HEK293T (cell line): ENCODE measurements at places on chromosomes 1 and 21.

DNA sequence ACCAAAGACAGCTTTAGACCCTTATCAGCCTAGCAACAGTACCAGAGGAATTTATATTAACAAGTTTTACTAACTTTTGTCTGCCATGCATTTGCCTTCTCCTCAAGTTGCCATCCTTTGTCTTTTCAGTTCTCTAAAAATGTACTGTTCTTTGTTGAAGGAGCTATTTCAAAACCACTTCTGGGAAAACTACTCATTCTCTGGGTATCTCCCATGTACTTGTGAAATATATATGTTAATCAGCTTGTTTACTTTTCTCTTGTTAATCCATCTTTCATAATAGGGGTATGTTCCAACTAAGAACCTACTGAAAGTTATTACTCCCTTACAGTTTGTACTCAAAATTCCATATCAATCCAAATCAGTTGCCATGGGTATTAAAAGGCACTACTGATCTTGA, 16.3 kb downstream of the DPYD start:
- no peak for DNase-seq

- peak; percentile 98 for DNase-seq
These were observed at the start of gene MAPKAPK2 for GRCh38 chr1:206684478-206685333. Gene MAPKAPK2 (plus strand): TSS chr1:206684905. CDS start chr1:206685230, 325 bp downstream.

GRCh38 chr21:45827881-45828579, 153.5 kb upstream of the COL6A1 start:
- no peak for DNase-seq

DNA sequence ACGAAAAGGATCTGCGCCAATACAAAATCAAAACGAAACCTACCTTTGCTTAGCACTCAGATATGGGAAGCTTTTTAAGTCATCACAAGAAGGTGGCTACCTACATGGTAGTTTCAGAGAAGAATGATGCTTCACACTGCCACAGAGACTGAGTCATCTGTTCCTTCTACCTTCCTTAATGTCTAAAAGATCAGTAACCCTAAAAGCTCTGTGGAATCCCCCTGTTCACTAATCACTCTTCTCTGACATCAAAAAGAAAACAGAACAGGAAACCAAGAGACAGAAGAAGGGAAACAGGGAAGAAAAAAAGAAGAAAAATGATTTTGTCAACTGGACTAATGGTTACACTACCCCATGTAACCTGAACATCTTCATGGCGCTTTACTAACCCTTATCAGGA, 177.2 kb downstream of the SMYD3 start:
- DNase-seq = no peak

DNA sequence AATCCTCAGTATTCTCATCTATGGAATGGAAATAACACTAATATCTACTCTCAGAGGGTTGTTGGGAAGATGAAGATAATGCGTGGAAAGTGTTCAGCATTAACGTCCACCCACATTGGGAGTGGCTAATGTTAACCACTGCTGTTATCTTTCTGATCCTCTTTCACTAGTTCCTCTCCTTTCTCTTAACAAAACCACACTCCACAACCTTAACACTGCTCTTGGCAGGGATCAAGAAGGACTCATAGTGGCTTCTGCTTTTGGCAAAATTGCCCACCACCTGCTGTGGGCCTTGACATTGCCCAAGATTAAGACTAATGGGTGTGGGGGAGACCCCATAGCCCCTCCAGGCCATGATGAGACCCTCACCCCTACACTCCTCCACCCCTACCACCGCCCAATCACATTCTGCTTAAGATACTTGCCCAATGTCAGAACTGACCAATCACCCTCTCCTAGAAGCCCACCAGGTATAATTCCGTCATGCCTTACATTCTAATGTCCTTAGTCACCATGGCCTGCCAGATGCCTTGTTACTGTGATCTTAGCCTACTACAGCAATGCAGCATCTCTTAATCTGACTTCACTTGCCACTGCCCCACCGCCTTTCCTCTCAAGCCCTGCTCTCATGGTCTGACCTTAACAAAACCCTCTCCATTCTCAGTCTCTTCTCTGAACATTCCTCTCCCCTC, 27.1 kb downstream of the DHCR24 start:
- DNase-seq = no peak

DNA sequence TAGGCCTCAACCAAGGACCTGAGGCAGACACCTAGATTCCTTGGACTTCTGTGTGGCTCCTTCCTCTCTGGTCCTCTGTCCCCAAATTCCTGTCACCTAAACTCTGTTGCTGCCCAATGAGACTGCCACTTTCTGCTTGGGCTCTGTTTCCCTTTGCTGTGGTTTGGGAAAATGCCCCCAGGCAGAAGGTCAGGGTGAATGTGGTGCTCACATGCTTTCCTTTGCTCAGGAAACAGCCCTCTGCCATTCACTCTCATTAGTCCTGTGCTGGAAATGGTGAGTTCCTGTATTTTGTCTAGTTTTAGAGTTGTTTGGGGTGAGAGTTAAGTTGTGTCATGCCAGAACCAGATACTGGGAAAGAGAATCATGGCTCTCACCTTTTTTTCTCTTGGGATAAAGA, 22.7 kb upstream of the SHE start:
- no peak for DNase-seq

- DNase-seq = no peak
These were observed 35.3 kb upstream of the NEK2 start for GRCh38 chr1:211710566-211711314.

- DNase-seq = no peak
These were observed 4.8 kb upstream of the ZNF687 start for GRCh38 chr1:151277249-151277648.

GRCh38 chr21:35256468-35256988, 207.4 kb upstream of the RUNX1 start:
- peak; percentile 48 for DNase-seq

- no peak for DNase-seq
These were observed 97.9 kb upstream of the RGS1 start for GRCh38 chr1:192477630-192478029.

DNA sequence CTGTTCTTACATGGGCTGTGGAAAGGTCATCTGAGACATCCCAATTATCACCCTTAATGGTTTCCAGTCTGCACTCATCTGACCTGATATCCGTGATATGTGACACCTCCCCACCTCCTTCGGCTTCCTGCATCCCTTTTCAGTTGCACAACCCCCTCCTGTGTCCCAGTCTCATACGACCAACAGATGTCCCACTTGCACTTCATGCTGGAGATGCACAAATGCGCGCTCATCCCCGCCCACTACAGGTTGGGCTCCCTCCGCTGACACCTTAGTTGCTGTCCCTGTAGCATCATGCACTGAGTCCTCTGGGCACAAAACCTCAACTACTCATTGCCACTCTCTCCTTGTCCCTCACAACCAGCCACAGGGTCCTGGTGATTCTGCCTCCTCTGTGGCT, 94.4 kb downstream of the MIS18A start:
- DNase-seq = no peak

GRCh38 chr1:31102501-31102950, 37.0 kb upstream of the PUM1 start:
- DNase-seq = peak; percentile 50

DNA sequence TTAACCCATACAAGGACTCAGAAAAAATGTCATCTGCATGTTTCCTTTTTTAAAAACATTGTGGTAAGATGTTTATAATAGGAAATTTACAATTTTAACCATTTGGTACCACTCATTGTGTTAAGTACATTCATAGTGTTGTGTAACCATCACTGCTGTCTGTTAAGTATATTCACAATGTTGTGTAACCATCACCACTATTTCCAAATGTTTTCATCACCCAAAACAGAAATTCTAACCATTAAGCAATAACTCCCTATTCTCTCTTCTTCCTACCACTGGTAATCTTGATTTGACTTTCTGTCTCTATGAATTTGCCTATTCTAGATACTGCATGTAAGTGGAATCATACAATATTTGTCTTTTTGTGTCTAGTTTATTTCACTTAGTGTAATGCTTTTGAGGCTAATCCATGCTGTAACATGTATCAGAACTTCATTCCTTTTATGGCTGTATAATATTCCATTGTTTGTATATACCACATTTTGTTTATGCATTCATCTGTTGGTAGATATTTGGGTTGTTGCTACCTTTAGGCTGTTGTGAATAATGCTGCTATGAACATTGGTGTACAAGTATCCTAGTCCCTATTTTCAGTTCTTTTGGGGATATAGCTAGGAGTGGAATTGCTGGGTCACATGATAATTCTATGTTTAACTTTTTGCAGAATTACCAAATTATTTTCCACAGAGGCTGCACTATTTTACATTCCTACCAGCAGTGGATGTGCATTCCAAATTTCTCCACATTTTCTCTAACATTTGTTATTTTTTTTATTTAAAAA, 14.1 kb downstream of the HIPK1 start:
- no peak for DNase-seq

DNA sequence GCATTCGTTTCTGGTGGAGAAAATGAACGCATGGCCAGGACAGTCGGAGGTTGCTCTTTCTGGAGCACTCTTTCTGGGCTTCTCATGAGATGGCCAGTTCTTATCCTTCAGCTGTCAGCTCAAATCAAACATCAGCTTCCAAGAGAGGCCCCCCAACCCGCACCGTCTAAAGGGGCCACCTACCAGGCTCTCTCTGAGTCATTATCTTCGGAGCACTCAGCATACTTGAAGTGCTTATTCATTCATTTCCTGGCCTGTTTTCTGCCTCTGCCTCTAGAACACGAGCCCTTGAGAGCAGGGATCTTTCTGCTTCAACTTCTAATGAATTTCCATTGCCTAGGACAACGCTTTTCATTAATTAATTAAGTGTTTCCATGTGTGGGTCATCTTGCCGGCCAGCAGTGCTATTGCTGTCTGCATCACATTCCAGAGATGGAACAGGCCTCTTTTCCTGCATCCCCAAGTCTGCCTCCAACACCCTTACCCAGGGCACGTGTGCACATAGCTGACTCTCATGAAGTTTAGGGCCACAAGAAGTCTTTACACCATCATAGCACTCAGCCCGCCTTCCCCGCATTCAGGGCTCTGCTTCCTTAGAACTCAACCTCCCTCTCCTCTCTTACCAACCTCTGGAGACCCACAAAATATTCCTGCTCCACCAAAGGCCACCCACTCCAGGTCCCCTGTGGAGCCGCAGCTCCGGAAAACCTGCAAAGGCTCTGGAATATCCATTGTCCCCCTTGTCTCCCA, 52.1 kb upstream of the LAPTM5 start:
- no peak for DNase-seq

- DNase-seq = no peak
These were observed 357.9 kb upstream of the DUSP10 start for GRCh38 chr1:222099746-222100145.

- no peak for DNase-seq
These were observed 185.1 kb downstream of the TM2D1 start for GRCh38 chr1:61539720-61540462.

DNA sequence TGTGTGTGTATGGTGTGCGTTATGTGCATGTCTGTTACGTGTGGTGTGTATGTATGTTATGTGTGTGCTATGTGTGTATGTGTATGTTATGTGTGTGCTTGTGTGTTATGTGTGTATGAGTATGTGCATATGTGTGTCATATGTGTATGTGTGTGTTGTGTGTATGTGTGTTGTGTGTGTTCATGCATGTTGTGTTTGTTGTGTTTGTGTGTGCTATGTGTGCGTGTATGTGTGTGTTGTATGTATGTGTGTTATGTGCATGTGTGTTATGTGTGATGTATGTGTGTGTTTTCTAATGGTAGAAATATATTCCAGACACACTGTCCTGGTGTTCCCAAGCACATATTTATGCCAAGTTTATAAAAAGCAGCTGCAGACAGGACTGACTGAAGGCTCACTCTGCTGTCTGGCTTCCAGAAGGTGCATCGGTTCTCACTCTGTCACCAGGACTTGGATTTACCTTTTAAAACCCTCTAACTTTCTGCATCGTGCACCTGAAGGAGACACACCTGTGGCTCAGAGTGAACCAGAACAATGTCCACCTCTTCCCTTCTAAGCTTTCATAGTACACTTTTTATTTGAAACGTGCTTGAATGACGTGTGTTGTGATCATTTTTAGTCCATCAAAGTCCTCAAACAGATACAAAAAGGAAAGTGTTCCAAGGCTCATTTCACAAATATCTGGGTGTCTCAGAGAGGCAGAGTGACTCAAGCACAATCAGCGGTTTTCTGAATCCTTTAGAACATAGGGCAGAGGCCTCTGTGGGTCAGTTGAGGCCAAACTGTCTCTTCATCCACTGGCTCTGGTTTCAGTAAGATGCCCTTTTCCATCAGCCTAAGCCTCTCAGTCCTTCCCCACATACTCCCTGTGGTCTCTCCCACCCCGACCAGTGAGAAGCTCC, 49.9 kb downstream of the TOMM20 start:
- no peak for DNase-seq

GRCh38 chr1:207286786-207287468, 34.6 kb upstream of the CD55 start:
- no peak for DNase-seq

DNA sequence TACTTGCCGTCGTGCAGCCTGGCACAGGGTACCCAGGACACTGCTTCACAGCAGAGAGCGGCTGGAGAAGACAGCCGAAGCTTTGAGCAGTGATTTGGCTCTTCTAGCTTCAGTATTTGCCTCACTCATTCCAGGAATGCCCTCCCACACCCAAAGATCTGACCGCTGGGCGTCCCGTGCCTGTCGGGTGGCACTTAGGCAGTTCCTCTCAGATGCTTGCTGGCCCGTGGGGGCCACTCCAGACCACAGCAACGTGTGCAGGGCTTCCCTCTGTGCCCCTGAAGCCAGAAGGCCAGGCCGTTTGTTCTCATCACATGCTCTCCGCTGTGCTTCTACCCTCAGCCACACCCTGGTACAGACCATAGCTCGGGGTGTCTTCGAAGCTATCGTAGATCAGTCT, 17.0 kb downstream of the RRP1B start:
- no peak for DNase-seq

GRCh38 chr1:241701483-241702295, 49.6 kb downstream of the WDR64 start:
- DNase-seq = no peak

DNA sequence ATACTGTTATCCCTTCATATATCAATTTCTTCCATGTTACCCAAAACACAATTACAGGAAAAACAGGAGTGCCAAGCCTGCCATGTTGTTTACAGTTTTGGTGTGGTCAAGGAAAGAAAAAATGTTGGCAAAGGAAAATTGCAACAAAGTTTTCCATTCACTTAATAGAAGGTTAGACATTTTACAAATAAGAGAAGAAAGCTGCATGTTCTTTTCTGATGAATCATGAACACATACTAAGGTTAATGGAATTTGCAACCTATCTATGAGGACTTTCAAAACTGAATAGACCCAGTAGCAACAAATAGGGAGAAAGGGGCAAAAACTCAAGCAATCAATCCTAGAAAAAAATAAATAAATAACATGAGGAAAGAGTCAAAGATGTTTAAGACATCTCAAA, 556.7 kb downstream of the DPYD start:
- no peak for DNase-seq

DNA sequence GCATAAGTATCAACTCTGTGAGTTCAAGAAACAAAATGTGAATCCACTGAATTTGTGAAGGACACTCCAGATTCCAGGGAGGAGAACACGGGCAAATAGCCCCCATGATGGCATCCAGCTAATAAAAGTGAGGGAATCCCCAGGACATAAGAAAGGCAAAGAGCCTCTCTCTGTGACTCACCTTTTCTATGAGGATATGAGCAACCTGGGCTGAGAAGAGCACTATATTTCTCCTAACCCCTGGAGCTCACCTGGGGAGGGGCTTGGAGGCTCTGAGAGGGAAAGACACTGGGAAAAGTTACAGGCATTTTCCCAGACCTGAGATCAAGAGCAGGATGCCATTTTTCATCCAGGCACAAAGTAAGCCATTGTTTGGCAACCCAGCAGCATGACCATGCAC, 1298.8 kb downstream of the PLA2G4A start:
- DNase-seq = no peak

GRCh38 chr1:17213782-17214148, 8.8 kb downstream of the PADI1 start:
- DNase-seq = no peak
